ENCODE measurements at places on chromosomes 4 and X. TPM values are rescaled to one million over a fixed set of nuclear protein-coding genes. Genes with fewer than 3 reads are reported as not detected.

Gene TCP11X1
- not detected for total RNA-seq

Gene ERCC6L
- 3.0 TPM for total RNA-seq

Gene AFF1
- total RNA-seq = 4.0 TPM

Gene SSX1
- total RNA-seq = not detected

Gene FAM184B
- not detected for total RNA-seq

Gene ABLIM2
- not detected for total RNA-seq

Gene HAND2
- not detected for total RNA-seq

Gene VCX
- total RNA-seq = not detected

DNA sequence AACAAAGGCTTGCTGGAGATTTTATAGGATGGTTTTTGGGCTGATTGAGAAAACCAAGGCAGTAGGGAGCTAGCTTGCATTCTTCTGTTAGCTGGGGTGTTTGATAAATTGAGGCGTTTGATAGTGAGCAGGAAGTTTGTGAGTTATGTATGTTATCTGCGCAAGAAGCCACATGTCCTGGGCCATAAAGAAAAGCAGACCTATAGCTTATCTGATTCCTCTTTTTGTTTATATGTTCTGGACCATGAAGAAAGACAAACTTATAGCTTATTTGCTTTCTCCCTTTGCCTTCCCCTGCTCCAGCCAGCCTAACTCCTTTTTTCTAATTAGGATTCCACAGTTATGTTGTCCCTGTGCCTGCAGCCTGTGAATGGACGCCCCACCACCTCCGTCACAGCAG lies 9.2 kb downstream of the HNRNPH2 start:
- DNase-seq = peak; percentile 16

- DNase-seq = no peak
These were observed 3.1 kb downstream of the SMS start for GRCh38 chrX:21943460-21944135.

DNA sequence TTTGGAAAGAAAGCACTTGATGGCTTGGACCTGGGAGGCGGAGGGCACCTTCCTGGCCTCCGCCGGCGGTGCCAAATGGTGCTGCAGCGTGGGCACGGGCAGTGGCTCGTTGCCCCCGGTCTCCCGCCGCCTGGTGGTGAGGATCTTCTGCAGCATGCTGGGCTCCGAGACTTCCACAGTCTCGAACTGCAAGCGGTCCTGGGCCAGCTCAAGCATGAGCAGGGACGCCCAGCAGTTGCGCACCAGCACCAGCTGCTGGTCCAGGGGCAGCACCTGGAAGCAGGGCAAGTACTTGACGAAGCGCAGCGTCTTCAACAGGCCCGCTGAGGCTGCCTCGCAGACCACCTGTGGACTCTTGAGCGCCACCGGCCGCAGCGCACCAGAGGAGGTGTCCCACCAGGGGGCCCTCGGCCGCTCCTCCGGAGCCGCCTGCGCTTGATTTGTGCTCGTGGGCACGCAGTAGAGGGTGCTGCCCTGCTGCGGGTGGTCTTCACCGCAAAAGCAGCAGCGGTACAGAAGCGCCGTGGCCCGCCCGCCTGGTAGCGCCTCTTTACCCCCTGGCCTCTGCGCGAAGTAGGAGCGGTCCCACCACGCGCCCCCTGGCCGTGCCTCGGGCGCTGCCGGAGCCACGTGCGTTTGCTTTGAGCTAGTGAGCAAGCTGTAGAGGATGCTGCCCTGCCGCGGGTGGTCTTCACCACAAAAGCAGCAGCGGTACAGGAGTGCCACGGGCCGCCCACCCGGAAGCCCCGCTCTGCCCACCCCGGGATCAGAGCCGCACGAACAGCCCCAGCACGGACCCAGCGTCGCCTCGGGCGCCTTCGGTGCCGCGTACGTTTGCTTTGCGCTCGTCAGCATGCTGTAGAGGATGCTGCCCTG lies 689 bp downstream of the NR0B1 start:
- no peak for DNase-seq

GRCh38 chr4:144259285-144259684 lies 118.8 kb upstream of the GYPA start:
- no peak for DNase-seq

DNA sequence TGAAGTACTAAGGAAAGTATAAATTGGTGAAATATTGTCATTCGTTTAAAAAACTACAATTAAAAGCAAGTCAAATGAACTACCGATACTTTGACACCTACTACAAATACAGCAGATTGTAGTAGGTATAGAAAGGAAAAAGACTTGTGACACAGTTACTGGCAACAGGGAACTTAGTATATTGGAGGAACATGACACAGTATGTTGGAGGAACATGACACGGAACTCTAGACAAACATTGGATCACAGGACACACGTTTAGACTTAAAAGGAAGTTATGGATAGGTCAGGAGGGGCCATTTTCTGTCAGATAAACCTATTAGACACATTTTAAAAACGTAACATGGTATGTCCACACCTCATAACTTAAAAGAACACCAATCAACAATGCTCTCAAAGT lies 132.5 kb downstream of the APBB2 start:
- DNase-seq = no peak

- no peak for DNase-seq
These were observed 213.9 kb downstream of the SPOCK3 start for GRCh38 chr4:167020410-167020809.

DNA sequence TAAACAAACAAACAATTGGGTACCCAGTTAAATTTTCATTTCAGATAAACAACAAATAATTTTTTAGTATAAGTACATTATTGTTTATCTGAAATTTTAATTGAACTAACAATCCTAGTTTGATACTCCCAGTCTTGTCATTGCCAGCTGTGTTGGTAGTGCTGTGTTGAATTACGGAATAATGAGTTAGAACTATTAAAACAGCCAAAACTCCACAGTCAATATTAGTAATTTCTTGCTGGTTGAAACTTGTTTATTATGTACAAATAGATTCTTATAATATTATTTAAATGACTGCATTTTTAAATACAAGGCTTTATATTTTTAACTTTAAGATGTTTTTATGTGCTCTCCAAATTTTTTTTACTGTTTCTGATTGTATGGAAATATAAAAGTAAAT lies 2.9 kb downstream of the CXCL8 start:
- no peak for DNase-seq

DNA sequence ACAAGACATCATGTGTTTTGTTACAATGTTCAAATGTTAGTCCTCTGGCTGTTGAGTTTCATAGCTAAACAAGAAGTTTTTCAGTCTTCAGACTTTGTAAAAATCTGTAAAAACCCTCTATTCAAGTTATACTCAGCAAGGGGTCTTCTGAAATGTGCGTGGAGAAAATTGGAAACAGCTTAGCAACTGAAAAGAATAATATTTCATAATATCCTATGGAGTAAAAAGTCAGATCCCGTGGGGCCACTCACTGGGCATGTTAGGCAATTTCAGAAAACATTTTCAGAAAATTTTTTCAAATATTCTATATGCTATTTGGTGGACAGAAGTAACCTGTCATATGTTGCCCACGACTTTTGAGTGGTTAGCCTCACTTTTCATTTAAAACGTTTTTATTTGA lies 118.3 kb downstream of the CORIN start:
- DNase-seq = no peak

GRCh38 chr4:78876568-78877320 lies 62.5 kb downstream of the PAQR3 start:
- DNase-seq = no peak

GRCh38 chr4:102826105-102826889 lies 1.1 kb downstream of the UBE2D3 start:
- DNase-seq = no peak

- DNase-seq = no peak
These were observed 1724.0 kb downstream of the RPA4 start for GRCh38 chrX:98607739-98608138.

DNA sequence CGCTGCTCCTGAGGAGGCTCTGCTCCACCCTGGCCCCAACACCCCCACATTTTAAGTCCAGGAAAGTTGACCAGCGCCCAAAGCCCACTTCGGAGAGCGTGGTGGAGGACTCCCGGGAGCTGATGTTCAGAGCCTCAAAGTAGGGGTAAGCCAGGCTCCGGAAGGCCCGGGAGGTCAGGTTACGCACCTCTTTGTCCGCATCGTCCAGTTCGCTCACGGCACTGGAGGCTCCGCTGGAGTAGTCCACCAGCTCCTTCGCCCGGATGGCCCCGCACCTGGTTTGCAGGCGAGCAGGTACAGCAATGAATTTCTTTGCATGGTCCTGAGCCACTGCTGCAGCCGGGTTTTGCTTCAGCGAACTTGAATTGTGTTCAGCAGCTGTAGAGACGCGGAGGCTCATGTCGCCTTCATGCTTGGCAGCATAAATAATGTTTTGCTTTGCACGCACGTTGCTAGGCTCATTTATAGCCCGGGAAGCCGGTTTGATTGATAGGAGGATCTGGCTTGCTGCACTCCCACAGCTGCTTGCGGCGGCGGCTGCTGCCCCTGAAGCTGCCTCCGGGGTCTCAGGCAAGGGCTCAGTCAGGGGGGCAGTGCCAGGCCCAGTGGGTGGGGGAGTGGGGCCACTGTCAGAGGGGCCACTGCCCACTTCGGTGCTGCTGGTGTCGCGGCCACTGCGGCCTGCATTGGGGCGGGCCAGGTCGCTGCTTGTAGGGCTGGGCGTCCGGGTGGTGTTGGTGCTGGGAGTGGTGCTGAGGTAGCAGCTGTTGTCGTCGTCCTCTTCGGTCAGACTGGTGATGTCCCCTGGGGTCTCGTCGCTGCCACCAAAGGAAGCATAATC lies 4.8 kb downstream of the C4orf54 start:
- DNase-seq = peak; percentile 94

DNA sequence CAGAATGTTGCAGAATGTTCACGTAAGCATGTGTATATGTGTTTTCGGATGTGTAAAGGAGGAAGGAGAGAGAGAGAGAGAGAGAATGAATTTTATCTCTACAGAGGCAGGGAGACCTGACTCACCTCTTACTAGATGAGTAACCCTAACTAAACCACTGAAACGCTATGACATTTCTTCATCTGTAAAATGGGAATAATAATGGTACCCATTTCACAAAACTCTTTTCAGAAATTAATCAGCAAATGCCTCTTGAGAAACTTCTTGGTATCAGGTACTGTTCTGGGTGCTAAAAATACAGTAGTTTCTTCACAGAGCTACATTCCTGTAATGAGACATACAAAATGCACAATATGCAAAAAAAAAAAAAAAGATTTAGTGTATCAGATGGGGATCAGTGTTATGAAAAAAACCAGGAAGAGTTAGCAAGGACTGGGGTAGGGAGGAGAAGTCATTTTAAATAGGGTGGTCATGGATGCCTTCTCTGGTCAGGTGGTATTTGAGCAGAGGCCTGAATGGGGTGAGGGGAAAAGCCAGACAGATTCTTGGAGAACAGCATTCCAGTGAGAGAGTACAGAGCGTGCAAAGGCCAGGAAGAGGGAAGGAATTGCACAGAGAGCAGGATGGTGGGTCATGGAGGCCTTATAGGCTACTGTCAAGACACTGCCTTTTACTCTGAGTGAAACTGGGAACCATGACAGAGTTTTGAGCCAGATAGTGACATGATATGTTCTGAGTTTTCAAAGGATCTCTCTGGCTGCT lies 84.9 kb upstream of the SPANXB1 start:
- no peak for DNase-seq

- no peak for DNase-seq
These were observed 118.1 kb downstream of the SORCS2 start for GRCh38 chr4:7310451-7310850.

DNA sequence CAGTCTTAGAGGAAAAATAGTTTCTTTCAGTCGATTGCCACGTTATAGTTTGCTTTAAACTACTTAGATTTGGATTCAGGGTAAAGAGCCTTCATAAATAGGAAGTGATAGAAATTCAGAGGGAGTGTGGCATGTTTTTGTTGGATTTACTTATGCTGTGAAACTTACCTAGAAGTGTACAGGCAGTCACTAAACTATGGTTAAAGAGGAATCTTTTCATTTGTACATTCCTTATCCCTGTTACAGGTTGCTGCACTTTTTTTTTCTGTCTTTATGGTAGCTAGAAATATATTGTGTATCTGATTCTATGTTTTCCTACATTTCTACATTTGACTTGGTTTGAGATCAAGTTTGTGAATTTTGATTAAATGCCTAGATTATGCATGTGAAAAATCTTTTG lies 19.1 kb downstream of the WWC2 start:
- no peak for DNase-seq

DNA sequence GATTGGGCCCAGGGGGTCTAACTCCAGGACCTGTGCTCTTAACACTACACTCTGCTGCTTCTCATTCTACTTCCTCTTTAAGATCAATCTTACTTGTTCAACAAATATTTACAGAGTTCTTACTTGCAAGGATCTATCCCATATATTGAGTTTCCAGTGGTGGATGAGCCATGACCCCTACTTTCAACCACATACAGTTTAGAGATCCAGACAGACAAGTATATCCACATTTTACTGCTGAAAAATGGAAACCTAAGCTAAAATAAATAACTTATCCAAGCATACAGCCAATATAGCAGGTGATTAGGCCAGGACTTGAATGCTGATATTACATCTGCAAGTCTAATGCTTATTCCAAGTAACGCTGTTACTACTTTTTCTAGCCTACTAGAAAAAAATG lies 18.7 kb downstream of the TMEM150C start:
- no peak for DNase-seq

GRCh38 chr4:112492321-112492720 lies 23.7 kb downstream of the NEUROG2 start:
- DNase-seq = no peak

- no peak for DNase-seq
These were observed 30.8 kb downstream of the RASL11B start for GRCh38 chr4:52892880-52893279.

DNA sequence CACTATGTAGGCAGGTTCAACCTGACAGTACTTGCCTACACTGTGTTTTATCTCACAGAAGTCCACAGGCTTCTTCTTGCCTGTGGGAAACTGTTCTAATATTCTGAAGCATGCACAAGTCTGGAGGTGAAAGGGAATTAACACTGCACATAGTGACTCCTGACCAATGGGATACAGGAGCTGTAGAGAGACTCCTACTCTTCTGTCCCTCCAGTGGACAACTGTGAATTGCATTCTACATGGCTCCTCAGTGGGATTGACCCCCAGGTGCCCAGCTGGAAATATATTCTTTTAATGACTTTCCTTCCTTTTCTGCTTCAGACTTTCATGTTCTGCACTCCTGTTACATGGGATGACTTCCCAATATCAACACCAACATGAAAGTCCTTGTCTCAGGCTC lies 8.2 kb upstream of the YIPF6 start:
- peak; percentile 46 for DNase-seq

DNA sequence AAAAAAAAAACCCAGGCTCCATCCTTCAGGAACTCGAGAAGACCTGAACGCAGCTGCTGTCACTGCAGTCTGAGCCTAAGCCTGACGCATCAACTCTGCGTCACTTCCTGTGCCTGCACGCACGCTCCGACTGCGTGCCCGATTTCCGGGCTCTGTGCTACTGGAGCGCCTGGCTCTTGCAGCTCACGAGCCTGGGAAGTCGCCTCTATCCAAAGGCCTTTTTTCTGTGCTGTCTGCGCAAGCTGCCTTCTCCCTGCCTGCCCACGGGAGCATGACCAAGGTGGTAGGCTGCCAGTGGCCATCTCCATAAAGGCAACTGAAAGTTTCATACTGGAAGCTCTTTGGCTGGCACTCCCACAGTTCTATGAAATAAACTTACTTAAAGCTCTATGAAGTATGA lies 9.9 kb upstream of the GASK1B start:
- no peak for DNase-seq

- peak; percentile 75 for DNase-seq
These were observed 177.0 kb downstream of the CAMK2D start for GRCh38 chr4:113584407-113585150.
